ENCODE measurements at places on chromosomes 7 and 10.

- DNase-seq, result no peak
Measured at GRCh38 chr7:117229350-117229749, 93.5 kb downstream of the WNT2 start.

GRCh38 chr10:11144626-11145494 lies 127.2 kb downstream of the CELF2 start:
- no peak for DNase-seq

DNA sequence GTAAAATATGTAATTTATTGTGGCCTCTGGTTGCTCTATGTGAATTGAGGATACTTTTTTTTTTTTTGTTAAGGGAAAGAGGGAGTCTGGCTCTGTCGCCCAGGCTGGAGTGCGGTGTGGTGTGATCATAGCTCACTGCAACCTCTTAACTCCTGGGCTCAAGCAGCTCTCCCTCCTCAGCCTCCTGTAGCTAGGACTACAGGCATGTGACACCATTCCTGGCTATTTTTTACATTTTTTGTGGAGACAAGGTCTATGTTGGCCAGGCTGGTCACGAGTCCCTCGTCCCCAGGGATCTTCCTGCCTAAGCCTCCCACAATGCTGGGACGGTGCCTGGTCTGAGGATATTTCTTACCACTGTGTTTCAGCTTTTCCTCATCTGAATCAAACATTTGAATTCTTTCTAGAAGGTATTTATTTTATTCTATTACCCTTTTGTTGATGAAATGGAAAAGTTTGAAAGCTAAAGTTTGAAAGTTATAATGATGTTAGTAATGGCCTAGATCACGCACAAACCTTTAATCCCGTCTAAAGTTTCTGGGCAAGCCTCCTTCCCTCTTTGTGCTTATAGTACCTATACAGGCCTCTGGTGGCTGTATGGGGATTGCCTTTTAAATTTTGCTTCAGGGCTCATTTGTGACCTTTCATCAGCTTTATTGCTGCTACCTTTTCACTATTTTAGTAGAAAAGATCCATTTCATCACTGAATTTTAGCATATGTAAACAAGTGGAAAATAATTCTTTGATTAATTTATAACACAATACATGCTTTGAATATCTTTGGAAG lies 2.0 kb downstream of the IFRD1 start:
- no peak for DNase-seq

- no peak for DNase-seq
Measured at GRCh38 chr10:54940418-54940817, 139.4 kb upstream of the PCDH15 start.

DNA sequence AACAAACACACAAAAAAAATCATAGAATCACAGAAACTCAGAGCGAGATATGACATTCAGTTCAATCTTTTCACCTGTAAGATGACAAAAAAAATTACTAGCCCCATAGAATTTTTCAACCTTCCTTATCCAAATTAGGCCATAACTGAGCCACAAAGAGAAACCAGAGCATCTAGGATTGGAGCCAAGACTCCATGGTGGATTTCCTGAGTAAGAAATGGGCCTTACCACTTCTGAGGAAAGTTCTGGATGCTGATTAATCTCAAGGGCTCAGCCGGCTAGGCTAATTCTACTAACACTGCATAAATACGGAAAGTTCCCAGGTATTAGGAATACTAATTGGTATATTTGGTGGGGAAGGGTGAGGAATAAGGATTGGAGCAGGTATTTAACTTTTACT lies 16.8 kb downstream of the LIPM start:
- DNase-seq, result no peak

- DNase-seq, result no peak
Measured at GRCh38 chr7:43114458-43114780, 2.0 kb downstream of the HECW1 start.

DNA sequence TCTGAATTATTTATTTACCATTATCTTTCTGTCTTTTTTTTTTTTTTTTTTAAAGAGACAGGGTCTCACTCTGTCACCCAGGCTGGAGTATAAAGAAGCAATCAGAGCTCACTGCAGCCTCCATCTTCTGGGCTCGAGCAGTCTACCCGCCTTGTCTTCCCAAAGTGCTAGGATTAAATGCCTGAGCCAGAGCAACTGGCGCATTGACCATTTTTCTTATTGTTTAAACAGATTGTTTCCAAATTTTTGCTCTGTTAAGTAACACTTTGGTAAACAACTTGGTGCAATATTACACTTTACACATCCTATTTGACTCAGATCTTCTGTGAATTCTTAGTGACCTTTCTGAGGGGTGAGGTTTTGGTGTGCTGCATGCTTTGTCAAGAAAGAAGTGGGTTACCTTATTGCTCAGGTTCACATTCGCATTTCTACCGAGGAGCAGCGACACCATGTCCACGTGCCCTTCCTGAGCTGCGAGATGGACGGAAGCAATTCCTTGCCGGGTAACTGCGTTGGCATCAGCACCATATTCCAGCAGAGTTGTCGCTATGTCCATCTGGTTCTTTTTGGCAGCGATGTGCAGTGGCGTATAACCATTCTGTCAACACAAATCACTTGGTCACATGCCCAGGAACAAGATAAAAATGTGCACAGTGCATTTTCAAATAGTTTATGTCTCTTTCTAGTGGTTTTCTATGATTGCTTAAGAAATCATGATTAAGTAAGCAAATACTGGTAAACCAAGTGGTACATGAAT lies 203.2 kb downstream of the ANK3 start:
- no peak for DNase-seq

DNA sequence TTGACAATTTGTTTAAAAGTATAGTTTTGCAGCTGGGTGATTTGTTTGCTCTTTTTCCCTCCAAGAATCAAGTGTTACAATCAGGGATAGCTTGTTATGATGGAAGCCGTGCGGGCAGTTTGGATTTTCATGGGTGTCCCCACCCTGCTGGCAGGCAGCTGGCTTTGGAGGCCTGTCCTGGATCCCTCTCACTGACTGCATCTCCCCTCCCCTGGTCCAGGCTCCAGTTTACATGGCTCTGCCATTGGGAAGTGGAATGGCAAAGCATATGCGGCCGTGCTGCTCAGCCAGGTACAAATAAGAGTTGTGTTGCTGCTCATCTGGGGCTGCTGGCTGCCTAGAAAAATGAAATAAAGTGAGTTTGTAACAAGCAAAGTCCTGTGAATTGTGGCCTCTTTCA lies 76.0 kb downstream of the CXCL12 start:
- DNase-seq, result no peak

- no peak for DNase-seq
Measured at GRCh38 chr7:4067874-4068273, 614.2 kb upstream of the FOXK1 start.

- no peak for DNase-seq
Measured at GRCh38 chr10:97796651-97797050, 24.9 kb upstream of the SFRP5 start.

DNA sequence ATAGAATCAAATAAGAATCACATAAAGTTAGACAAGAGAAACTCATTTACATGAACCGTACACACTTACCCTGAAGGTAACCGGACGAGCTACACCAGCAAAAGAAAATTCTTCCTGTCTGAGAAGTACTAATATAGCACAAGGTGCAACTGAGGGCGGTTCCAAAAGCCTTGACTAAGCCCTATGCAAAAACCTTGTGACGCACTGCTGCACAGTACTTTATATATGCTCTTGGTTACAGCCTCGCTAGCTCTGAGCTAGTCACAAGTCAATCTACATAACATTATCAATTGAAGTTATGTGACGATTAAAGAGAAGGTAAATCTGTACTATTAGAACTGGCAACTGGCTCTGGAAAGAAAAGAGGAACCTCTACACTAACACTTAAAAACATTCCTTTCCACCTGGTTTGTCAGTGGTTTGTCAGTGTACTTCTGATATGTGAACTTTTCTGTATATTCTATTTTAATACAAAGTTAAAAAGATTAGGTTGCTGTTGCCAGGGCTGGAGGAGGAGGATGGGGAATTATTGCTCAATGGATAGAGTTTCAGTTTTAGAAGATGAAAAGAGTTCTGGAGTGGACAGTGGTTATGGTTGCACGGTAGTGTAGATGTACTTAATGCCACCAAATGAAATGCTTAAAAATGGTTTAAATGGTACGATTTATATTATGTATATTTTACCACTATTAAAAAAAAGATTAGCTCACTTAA lies 21.6 kb downstream of the NT5C3A start:
- peak; percentile 35 for DNase-seq

GRCh38 chr7:75617634-75618234 lies 121.0 kb downstream of the HIP1 start:
- DNase-seq, result peak; percentile 32

DNA sequence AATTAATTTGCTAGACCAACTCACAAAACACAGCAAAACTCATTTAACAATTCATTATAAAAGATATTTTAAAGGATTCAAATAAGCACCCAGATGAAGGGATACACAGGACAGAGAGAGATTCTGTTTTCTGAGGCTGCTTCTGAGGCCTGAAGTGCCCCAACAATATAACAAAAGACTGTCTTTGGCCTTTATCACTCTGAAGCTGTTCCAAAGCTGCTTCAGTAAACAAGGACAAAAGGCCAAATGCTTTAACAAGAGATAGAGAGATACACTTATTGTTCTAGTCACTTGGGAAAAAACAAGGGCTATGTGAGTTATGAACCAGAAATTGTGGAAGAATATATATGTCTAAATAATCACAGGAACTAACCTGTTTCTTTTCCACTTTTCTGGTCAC lies 223.7 kb downstream of the CXCL12 start:
- DNase-seq, result no peak

- DNase-seq, result no peak
Measured at GRCh38 chr10:129936923-129937300, 27.2 kb downstream of the EBF3 start.

GRCh38 chr10:132984801-132985545 lies 42.6 kb upstream of the CFAP46 start:
- no peak for DNase-seq

GRCh38 chr10:21628023-21628422 lies 94.0 kb downstream of the MLLT10 start:
- no peak for DNase-seq

DNA sequence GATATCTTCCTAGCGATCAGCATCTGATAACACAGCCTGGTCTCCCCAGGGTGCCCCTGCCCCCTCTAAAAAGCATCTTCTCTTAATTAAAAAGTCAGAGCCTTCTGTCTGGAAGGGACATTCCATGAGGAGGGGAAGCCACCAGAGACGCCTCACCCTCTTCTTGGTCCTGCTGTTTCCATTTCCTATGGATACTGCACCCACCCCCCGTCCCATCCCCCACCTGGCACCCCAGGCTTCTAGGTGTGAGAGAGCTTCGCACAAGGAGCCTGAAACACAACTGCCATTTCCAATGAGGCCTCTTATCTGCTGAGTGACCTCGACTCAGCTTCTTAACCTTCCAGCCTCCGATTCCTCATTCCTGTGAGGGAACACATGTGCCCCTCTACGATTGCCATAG lies 51.4 kb downstream of the COL13A1 start:
- DNase-seq, result no peak

- no peak for DNase-seq
Measured at GRCh38 chr7:2906197-2906931, 62.3 kb upstream of the GNA12 start.

DNA sequence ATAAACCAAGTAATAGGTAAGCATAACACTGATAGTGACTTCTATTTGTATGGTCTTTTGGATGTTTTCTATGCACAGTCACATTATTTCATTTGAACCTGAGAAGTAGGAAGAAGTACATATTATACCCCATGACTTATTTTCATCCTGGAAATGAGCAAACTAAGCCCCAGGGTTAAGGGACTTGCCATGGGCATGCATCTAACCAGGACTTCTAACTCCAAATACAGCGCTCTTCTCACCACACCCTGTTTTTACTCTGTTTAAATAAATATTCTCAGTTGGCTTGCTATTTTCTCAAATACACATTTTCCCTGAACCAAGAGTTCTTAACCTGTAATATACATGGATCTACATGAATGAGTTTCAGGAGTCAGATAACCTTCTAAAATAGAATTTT lies 16.3 kb downstream of the GNG11 start:
- DNase-seq, result no peak

GRCh38 chr10:89032141-89032891 lies 41.7 kb downstream of the FAS start:
- DNase-seq, result no peak

DNA sequence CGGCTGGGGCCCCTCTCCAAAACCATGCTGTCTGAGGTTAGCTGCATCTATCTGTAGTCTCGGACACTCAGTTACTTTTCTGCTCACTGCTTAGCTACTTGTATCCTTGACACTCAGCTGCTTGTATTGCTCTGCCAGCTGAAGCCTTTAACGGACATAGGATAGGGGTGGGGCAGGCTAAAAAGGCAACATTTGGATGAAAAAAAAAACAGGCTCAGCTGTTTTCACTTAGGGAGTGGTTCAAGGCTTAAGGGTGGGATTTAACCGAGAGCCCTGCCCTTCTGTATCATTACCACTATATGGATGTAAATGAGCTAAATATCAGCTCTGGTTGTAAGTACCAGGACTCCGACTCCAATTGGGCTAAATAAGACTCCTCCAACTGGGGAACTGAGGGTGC lies 28.6 kb downstream of the LSMEM1 start:
- DNase-seq, result no peak

DNA sequence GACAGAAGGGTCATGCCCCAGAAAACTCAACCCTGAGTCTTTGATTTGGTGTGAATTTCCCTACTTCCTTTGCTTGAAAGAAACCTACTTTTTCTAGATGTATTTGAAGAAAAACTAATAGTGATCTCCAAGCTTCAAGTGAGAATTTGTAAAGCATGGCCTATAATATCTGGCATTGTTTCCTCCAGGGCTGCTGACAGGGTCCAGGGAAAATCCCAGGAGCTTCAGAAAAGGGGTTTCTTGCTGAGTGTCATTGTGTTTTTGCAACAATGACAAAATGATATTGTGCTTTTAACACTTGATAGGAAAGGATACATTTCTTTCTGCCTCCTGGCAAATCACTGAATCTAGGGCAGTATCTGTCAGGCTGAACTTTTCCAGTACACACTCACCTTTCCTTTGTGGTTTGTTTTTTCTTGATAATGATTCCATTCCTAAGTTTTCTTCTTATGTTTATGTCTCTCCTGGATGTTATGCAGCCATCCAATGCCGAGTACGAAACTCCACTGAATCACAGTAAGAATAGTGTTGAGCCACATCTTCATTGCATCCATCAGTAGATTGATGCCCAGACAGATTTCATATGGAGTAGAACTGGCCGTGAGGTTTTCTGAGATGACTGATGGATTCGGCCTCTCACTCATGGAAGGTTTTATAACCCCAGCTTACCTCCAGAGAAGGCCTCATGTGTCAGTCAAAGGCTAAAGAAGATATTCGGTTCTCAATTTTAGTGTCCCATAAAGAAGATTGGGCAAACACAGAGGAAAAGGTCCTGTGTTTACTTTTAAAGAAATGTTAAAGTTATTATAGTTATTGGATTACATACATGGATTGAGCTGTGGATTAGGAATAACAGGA lies 76.9 kb upstream of the STEAP1B start:
- no peak for DNase-seq

GRCh38 chr7:88315522-88315921 lies 8.8 kb upstream of the STEAP4 start:
- DNase-seq, result no peak

GRCh38 chr10:57786850-57787750 lies 480.6 kb downstream of the IPMK start:
- DNase-seq, result no peak

- DNase-seq, result no peak
Measured at GRCh38 chr10:44245601-44245938, 139.3 kb downstream of the CXCL12 start.

GRCh38 chr10:108303149-108303548 lies 1138.6 kb upstream of the SORCS1 start:
- DNase-seq, result no peak

- no peak for DNase-seq
Measured at GRCh38 chr10:74418285-74418872, 267.4 kb downstream of the ADK start.

GRCh38 chr10:80205477-80206276 lies at the start of gene ANXA11:
Gene ANXA11 (minus strand): TSS chr10:80205537. CDS start chr10:80172861, 32,676 bp downstream.
- DNase-seq, result peak; percentile 89

- no peak for DNase-seq
Measured at GRCh38 chr7:44625526-44626471, 19.4 kb downstream of the OGDH start.

Data from T-cell (primary cell).